T-helper 17 cell (primary cell): ENCODE measurements at places on chromosomes 2 and 18. TPM values are rescaled to one million over a fixed set of nuclear protein-coding genes. Genes with fewer than 3 reads are reported as not detected.
A peak's percentile ranks its signal among the peaks of the same experiment; 100 is the strongest.

Gene FHOD3
- not detected for total RNA-seq

DNA sequence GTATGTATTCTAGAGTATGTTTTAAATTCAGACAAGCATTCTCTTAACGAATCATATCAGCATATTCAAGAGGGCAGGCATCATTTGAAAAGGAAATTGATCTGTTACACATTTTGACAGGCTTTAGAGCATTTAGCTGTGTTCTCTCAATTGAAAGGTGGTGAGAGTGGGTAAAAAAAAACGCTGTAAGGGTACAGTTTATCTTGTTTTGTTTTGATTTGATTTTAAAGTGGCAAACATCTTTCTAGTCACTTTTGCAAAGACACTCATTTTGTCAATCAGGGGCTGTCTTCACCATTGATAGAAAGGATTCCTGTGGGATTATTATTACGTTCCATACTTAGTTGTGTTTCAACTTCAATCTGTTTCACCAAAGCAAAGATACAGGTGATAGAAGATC, 2.2 kb downstream of the CDH19 start:
- no peak for DNase-seq
- H3K4me3 ChIP-seq, result no peak overlapping the region
- H3K27ac ChIP-seq, result no peak overlapping the region

DNA sequence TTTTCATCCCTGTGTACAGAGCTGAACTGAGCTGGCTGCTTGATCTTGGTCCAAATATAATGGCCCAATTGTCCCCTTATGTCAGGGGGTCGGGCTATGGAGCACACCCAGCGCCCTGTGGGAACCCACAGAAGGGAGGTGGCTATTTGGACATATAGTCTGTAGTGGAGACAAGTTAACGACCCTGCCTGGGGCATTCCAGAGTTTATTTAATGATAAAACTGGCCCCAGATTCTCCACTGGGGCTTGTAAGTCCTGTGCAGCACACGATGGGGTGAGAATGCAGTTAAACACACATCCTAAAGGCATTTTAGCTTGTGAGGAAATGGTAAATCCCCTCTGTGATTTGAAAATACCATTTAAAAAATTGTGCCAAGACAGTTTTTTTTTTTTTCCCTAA, 72.9 kb downstream of the QPCT start:
- H3K4me3 ChIP-seq, result no peak overlapping the region
- no peak overlapping the region for H3K27ac ChIP-seq
- peaks cover 16% of the 10 kb centered on the region for H3K4me1 ChIP-seq
- no peaks in the 10 kb centered on the region for H3K27me3 ChIP-seq
- DNase-seq, result no peak

DNA sequence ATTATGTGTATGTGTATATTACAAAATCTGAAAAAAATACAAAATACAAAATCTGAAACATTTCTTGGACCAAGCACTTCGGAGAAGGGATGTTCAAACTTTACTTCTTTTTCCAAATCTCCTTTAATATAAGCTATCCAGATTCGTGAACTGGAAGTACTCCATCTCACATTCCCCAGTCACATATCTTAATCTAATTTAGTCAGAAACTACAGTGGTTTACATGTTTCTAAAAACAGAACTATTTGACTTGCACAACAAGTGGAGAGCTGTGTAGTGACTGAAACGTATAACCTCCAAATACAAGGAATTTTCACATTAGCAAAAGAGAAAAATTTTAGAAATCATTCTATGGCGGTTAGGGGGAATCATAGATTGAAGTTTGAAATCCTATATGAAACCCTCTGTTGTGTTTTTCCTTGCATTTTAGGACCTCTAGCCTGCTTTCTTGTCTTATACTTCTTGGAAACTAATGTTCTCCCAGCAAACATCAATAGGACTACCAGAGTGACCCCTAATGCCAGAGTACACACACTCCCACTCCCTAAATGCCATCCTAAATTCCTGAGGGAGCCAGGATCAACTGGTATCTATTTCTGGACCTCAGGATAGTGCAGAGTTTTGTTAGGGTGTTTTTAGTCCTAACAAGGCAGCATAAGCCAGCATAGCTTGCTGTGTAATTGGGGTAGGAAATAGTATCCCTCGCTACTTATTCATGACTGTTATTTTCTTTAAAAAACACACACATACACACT, 30.2 kb upstream of the ROCK1 start:
- no peaks in the 10 kb centered on the region for H3K4me1 ChIP-seq
- no peak overlapping the region for H3K4me3 ChIP-seq
- no peak overlapping the region for H3K27ac ChIP-seq
- no peaks in the 10 kb centered on the region for H3K27me3 ChIP-seq
- no peaks in the 10 kb centered on the region for H3K36me3 ChIP-seq
- DNase-seq, result no peak

Gene LYG1
- 1.1 TPM for total RNA-seq

DNA sequence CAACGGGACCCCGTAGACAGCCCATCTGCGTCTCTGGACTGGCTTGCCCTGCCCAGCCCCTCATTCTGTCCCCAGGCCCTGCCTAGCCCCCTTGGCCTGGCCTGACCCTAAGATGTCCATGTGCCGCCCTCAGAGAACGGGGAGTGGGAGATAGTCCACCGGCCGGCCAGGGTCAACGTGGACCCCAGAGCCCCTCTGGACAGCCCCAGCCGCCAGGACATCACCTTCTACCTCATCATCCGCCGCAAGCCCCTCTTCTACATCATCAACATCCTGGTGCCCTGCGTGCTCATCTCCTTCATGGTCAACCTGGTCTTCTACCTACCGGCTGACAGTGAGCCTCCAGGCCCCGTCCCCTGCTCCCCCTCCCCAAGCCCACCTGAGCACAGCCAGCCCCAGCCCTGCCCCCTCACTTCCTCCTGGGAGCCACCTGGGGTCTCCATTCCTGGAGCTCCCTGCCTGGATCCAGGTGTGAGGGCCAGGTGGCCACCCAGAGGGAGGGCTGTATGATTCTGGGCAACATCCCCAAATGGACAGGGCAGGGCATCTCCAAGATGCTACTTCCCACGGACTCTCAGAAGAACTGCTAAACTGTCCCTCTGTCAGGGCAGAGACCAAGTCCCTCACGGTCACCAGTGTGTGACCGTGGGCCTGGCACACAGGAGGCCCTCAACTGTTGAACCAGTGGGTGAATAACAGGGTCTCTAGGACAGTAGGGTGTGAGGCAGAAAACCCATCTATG, 4.0 kb downstream of the CHRND start:
- no peak for DNase-seq
- peak overlapping the region; percentile 12 for H3K4me3 ChIP-seq
- peaks cover 50% of the 10 kb centered on the region for H3K27me3 ChIP-seq
- H3K27ac ChIP-seq, result peak overlapping the region; percentile 80
- H3K36me3 ChIP-seq, result peaks cover 5% of the 10 kb centered on the region

- H3K4me3 ChIP-seq, result no peak overlapping the region
- H3K27me3 ChIP-seq, result peaks cover 4% of the 10 kb centered on the region
- H3K36me3 ChIP-seq, result no peaks in the 10 kb centered on the region
- DNase-seq, result no peak
- H3K27ac ChIP-seq, result peak overlapping the region; percentile 16
These were observed 227.7 kb downstream of the ALPK2 start for GRCh38 chr18:58401191-58401590.

DNA sequence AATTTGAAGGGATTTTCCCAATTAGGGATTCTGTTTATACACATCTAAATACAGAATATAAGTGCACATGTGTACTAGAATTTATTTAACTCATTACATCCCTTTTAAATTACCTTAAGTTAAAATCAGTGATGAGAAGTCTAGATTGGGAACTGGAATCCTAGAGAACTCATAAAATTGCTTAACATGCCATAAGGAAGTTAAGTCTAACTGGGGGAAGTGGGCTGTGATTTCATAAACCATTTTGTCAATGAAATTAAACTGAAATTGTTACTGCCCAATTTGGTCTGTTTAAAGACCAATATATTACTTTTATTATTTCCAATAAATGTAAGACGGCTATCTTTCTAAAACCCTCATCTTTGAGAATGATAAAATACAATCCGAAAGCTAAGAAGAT, 72.3 kb upstream of the CD226 start:
- peaks cover 19% of the 10 kb centered on the region for H3K36me3 ChIP-seq
- no peaks in the 10 kb centered on the region for H3K27me3 ChIP-seq
- peaks cover 4% of the 10 kb centered on the region for H3K4me1 ChIP-seq
- H3K27ac ChIP-seq, result no peak overlapping the region

Gene CAPN14
- total RNA-seq, result 0.65 TPM

DNA sequence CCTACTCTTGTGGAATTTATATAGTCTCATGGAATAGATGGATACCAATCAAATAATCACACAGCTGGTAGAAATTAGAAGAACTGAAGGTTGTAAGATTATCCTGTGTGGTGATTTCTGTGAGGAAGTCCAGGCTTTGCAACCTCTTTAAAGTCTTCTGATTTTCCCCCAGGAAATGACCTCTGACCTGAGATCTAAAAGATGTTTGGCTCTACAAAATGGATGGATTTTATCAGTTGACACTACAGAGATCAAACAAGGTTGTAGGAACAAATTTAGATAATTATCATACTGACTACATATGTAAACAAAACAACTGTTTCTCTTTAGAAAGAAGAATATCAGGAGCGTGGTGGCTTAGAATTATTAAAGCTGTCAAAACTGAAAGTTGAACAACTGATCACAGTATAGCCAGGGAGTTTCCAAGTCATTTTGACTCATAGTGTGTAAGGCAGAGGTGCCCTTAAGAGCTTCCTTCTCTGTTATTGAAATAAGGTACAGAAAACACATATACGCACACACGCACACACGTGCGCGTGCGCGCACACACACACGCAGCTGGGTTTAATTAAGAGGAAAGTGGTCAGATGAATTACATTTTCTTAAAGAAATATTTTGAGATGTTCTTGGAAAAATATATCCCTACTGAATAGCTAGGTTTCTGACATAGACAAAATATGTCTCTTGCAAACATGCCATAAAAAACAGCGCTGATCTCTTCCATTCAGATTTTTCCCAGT, 35.5 kb upstream of the PELI1 start:
- no peak overlapping the region for H3K4me3 ChIP-seq
- H3K4me1 ChIP-seq, result peaks cover 11% of the 10 kb centered on the region
- peak overlapping the region; percentile 3 for H3K27ac ChIP-seq
- no peaks in the 10 kb centered on the region for H3K36me3 ChIP-seq
- no peak for DNase-seq
- peaks cover 5% of the 10 kb centered on the region for H3K27me3 ChIP-seq

DNA sequence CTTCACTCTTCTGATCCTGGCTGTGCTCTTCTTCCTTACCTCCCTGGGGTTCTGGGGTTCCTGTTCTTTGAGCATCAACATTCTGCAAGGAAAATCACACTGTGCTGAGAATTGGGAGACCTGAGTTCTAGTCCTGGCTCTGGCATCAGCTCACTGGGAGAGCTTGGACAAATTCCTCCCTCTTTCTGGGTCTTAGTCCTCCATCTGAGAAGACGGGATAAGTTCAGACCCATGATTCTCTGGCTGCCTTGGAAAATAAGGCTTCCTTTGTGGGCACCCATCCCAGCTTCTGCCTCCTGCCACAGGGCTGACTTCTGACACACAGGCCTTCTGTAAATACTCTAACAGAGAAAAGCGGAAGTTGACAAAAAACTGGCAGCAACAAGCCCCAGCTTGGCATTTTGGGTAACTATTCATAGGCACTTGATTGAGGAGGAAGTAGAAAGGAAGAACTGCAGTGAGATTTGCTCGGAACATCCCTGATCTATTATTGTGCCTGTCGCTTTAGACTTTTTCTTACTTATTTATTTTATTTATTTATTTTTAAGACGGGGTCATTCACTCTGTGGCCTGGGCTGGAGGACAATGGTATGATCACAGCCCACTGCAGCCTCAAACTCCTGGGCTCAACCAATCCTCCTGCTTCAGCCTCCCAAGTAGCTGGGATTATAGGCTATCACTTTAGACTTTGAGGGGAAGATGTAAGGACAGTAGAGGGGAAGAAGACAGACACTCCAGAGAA, 7.9 kb downstream of the PCBP1 start:
- peaks cover 2% of the 10 kb centered on the region for H3K36me3 ChIP-seq
- DNase-seq, result peak; percentile 27
- peak overlapping the region; percentile 88 for H3K4me3 ChIP-seq
- no peaks in the 10 kb centered on the region for H3K27me3 ChIP-seq

GRCh38 chr2:160364364-160364763, 129.2 kb downstream of the RBMS1 start:
- H3K27ac ChIP-seq, result peak overlapping the region; percentile 78
- DNase-seq, result no peak
- no peaks in the 10 kb centered on the region for H3K27me3 ChIP-seq
- peaks cover 9% of the 10 kb centered on the region for H3K36me3 ChIP-seq
- H3K4me1 ChIP-seq, result peaks cover 49% of the 10 kb centered on the region

Gene ALPG
- total RNA-seq, result not detected

DNA sequence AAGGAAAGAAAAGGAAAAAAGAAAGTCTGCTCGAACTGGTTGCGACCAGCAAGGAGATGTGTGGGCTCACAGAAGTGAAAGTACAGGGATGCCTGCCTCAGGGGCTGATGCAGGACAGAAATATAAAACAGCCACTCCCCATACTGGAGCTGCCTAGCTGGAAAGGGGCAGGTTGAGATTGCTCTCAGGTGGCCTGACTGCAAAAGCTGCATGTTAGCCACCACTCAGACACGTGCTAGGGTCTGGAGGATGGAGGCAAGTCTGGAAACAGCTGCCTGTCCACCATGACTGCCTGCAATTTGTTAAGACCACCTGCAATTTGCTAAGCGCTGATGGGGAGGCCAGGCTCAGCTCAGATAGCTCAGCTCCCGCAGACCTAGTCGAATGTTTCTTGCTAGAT, 17.9 kb downstream of the B3GNT7 start:
- H3K27me3 ChIP-seq, result peaks cover 47% of the 10 kb centered on the region
- H3K4me1 ChIP-seq, result no peaks in the 10 kb centered on the region
- H3K36me3 ChIP-seq, result peaks cover 5% of the 10 kb centered on the region
- H3K4me3 ChIP-seq, result no peak overlapping the region

- H3K27me3 ChIP-seq, result peaks cover 23% of the 10 kb centered on the region
- no peak within 1 kb of the TSS for H3K27ac ChIP-seq
- peaks cover 9% of the 10 kb centered on the region for H3K4me1 ChIP-seq
- DNase-seq, result peak; percentile 29
- peaks cover 7% of the 10 kb centered on the region for H3K36me3 ChIP-seq
- peak within 1 kb of the TSS; percentile 47 for H3K4me3 ChIP-seq
These were observed at the start of gene SNED1 for GRCh38 chr2:240997856-240998705. SNED1 (plus strand) TSS chr2:240998618; CDS start chr2:240998838, 220 bp downstream.

GRCh38 chr18:69980982-69981804, 33.5 kb upstream of the CD226 start:
- H3K4me1 ChIP-seq, result peaks cover 18% of the 10 kb centered on the region
- peak overlapping the region; percentile 29 for H3K27ac ChIP-seq
- no peaks in the 10 kb centered on the region for H3K36me3 ChIP-seq

Gene ARMC9
- total RNA-seq, result 0.73 TPM

Gene ANKMY1
- 42.6 TPM for total RNA-seq

- no peaks in the 10 kb centered on the region for H3K27me3 ChIP-seq
- H3K27ac ChIP-seq, result peak overlapping the region; percentile 87
- no peak for DNase-seq
- peaks cover 16% of the 10 kb centered on the region for H3K36me3 ChIP-seq
- H3K4me3 ChIP-seq, result no peak overlapping the region
These were observed 93.3 kb upstream of the EML6 start for GRCh38 chr2:54629914-54630857.
